Progenitor cell of endocrine pancreas (in vitro differentiated cells): ENCODE measurements at places on chromosomes 7 and 10. TPM values are rescaled to one million over a fixed set of nuclear protein-coding genes. Genes with fewer than 3 reads are reported as not detected.

GRCh38 chr7:107879400-107880035 lies 11.5 kb upstream of the DLD start:
- no peak overlapping the region for H3K4me3 ChIP-seq
- no peak overlapping the region for H3K27ac ChIP-seq
- peaks cover 6% of the 10 kb centered on the region for H3K27me3 ChIP-seq
- DNase-seq, result no peak
- H3K4me1 ChIP-seq, result peaks cover 4% of the 10 kb centered on the region

BMPER gene
- 0.36 and 0.69 TPM in 2 replicates for total RNA-seq

DNA sequence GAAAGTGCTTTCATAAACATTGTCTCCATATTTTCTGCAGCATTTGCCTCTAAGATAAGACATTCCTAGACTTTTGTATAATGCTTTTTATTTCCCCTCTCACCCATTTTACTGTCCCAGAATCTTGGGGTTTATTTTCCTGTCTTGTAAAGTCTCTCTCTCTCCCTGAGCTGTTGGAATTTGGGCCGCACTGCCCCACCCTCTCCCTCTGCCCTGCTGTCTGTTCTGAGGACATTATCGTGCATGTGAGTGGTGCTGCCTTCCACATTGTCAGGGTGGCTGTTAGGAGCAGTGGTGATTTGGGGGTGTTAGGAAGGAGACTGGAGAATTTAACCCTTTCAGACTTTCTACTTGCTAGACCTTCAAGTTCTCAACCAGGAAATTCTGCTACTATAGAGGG lies 16.7 kb downstream of the LRMDA start:
- peaks cover 27% of the 10 kb centered on the region for H3K27me3 ChIP-seq
- H3K27ac ChIP-seq, result no peak overlapping the region
- peaks cover 8% of the 10 kb centered on the region for H3K36me3 ChIP-seq
- no peak for DNase-seq

UCMA gene
- not detected in 2 replicates for total RNA-seq

DNA sequence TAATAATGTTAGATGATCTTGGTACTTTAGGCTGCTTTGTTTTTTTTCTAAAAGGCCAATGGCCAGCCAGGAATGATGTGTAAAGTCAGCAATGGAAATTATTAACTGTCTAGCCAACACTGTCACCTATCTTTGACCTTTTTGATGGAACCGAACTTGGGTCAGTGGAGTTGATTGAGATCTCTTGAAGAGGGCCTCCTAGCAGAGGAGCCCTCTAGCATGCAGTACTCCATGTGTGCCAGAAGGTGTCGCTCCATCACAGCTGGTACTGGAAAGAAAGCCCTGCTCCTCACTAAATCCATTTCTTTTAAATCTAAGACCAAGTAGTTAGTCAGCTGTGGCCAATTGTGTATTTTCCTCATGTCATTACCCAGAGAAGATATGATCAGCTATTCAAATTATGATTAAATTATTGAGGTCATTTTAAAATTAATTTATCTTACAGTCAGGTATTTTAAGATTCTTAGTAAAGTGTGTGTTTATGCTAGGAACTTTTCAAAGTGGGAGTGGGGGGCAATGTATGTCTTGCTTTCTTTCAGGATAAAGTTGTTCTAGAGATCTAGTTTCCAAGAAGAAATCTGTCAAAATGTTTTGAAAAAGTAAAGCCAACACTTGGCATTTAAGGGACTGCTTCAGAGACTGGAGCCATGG lies 33.1 kb upstream of the CROT start:
- H3K4me3 ChIP-seq, result no peak overlapping the region
- no peaks in the 10 kb centered on the region for H3K36me3 ChIP-seq
- H3K27ac ChIP-seq, result no peak overlapping the region
- no peaks in the 10 kb centered on the region for H3K27me3 ChIP-seq

RASSF4 gene
- 21.2 and 23.0 TPM in 2 replicates for total RNA-seq
